ENCODE measurements at places on chromosomes 6 and 20.

GRCh38 chr6:113073611-113074191, 726.6 kb downstream of the RFPL4B start:
- peak; percentile 82 for DNase-seq

DNA sequence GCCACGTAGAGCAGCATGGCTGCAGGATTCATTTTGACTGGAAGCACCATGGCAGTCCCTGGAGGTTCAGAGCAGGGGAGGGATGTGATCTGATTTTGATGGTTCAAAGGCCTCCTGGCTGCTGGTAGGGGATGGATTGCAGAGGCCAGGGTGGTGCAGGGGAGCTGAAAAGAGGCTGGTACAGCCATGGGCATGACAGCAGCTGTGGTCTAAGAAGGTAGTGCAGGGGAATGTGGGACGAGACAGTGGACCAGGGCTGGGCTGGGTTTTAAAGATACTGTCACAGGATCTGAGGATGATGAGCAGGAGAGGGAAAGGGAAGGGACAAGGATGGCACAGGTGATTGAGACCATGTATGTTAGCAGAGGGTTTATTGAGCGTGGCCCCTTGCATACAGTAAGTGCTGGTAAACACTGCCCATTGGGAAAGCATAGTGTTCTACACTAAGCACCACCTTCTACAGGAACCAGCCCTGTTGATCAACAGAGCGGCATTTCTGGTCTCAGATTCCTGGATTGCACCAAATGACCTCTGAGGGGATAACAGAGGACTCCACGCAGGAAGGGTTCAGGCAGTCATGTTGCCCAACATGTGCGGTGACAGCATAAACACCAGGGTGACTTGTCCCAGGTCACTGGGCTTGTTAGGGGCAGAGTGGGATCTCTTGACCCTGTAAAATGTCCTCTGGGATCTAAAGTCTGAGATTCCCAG, 14.5 kb upstream of the SIRPA start:
- no peak for DNase-seq

DNA sequence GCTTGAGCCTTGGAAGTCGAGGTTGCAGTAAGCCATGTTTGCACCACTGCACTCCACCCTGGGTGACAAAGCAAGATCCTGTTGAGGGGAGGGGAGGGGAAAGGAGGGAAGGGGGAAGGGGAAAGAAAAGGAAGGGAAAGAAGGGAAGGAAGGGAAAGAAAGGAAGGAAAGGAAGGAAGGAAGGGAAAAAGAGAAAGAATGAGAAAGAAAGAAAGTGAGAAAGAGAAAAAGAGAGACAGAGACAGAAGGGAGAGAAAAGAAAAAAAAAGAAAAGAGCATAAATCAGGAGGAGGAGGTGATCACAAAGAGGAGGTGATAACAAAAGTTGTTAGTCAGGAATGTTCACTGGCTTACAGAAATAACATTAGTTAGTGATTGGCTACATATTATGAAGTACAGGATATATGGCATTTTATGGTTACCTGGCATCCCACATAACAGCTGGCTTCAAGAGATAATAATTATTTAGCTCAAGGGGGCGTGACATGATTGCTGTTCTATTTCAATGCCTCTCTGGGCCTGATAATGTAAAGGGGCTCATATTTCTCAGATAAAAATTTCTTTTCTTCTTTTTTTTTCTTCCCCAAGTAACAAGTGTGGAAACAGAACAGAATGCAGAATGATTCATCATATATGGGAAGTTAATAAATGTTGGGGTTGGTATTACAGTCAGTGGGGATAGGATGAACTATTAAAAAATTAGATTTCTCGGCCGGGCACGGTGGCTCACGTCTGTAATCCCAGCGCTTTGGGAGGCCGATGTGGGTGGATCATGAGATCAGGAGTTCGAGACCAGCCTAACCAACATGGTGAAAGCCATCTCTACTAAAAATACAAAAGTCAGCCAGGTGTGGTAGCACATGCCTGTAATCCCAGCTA, 27.1 kb downstream of the SAMHD1 start:
- no peak for DNase-seq

GRCh38 chr6:15490242-15491100, 172.4 kb downstream of the DTNBP1 start:
- no peak for DNase-seq

DNA sequence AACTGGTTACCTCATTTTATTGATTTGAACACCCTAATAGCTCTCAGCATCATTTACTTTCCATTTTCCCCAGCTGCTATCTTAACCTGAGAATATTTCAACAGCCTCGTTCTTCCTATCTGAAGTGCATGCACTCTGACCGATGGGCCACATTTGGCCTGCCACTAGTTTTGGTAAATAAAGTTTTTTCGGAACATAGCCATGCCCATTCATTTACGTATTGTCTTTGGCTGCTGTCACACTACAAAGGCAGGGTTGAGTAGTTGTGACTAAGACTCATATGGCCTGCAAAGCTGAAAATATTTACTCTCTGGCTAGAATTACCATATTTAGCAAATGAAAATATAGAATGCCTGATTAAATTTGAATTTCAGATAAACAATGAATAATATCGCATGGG, 10.8 kb downstream of the ADGRF4 start:
- no peak for DNase-seq

- DNase-seq, result peak; percentile 73
Measured at GRCh38 chr6:113047932-113048331, 700.8 kb downstream of the RFPL4B start.

GRCh38 chr6:161383951-161384350, 110.1 kb upstream of the AGPAT4 start:
- no peak for DNase-seq

DNA sequence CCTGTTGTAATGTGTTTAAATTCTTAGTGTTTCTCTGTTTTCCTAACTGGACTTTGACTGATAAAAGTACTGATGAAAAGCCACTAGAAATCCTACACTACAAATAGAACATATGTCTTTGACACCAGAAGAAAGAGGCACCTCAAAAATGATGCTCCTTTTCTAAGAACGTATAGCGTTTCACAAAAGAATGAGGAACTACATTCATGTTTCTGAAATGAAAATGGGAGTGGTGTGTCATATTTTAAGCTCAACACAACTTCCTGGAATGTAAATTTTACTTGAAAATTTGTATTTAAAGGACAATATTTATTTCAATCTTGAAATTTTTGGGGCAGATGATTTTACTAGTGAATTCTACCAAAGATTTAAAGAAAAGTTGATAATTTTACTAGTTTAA, 35.3 kb downstream of the KIAA0408 start:
- no peak for DNase-seq

DNA sequence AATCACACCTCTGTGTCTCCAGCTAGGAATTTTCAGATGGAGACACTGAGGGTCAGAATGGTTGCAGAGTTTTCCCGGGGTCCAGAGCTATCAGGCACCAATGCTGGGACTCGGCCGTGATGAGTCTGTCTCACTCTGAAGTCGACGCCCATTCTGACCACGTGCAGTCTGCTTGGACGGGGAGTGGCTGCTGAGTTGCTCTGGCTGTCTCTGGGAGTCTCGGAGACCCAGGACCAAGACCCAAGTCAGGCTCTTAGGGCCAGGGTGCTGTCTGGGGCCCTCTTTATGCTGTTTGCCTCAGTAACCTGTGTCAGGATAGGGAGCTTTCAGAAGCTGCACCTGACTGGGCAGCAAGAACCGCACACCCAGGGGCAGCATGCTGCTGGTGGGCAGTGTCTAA, 4.6 kb downstream of the IP6K3 start:
- no peak for DNase-seq

- DNase-seq, result no peak
Measured at GRCh38 chr20:47605673-47606413, 104.2 kb downstream of the NCOA3 start.

DNA sequence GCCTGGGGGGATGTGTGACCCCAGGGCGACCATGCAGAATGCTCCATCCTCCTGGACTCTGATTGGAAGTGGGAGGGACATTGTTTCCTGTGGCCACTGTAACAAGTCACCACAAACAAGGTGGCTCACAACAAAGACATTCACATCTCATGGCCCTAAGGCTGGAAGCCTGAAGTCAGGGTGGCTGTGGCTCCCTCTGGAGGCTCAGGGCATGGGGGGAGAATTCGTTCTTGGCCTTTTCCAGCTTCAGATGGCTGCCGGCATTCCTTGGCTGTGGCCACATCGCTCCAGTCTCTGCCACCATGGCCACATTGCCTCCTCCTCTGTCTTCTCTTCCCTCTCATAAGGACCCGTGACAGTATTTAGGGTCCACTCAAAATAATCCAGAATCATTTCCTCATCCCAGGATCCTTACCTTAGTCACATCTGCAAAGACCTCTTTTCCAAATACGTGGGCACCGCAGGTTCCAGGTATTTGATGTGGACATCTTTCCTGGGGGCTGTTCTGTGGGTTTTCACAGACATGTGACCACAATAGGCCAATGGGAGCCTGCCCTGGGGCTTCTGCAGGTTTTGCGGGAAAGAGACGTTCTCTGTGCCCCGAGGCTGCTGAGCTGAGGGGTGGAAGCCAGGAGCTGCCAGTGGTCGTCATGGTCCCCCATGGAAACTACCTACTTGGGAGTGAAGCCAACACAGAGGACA, 249.3 kb downstream of the PREX1 start:
- no peak for DNase-seq

DNA sequence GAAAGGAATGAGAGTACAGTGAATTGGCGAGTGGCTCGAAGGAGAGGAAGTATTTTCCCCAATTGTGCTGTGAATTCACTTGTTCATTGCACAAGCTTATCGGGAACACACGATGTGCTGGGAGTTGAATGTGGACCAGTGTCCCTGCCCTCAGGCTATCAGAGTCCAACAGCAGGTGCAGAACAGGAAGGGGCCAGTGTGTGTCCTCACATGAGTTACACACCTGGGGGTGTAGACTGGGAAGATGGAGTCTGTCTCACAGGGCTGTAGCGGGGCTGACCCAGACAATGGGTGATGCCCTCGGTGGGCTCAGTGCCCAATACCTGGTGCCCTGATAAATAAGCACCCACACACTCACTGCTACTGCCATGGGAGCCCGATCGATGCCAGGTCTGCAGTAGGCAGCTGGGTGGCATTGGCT, 14.4 kb downstream of the DUSP22 start:
- no peak for DNase-seq

- no peak for DNase-seq
Measured at GRCh38 chr6:26430787-26431186, 9.5 kb upstream of the BTN3A3 start.

DNA sequence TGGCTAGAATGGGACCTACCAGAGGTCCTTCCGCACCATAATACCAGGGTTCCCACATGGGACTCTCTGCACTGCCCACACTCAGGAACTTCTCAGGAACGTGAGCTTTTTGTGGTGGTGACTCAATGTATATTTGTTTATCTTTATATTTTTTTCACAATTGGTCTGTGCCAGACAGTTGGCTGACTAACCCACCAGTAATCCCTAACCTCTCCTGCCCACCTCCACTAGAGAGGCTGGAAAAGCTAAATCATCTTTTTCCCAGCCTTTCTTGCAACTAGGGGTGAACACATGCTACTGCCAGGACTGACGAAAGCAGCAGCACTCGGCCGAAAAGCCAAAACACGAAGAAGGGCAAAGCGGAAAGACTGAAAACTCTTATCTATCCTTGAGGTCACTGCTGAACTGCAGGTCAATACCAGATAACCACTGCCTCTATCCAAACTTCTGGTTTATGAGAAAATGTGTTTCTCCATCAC, 112.9 kb downstream of the TRERF1 start:
- DNase-seq, result peak; percentile 94

GRCh38 chr6:122752459-122752858, 27.1 kb upstream of the FABP7 start:
- no peak for DNase-seq

DNA sequence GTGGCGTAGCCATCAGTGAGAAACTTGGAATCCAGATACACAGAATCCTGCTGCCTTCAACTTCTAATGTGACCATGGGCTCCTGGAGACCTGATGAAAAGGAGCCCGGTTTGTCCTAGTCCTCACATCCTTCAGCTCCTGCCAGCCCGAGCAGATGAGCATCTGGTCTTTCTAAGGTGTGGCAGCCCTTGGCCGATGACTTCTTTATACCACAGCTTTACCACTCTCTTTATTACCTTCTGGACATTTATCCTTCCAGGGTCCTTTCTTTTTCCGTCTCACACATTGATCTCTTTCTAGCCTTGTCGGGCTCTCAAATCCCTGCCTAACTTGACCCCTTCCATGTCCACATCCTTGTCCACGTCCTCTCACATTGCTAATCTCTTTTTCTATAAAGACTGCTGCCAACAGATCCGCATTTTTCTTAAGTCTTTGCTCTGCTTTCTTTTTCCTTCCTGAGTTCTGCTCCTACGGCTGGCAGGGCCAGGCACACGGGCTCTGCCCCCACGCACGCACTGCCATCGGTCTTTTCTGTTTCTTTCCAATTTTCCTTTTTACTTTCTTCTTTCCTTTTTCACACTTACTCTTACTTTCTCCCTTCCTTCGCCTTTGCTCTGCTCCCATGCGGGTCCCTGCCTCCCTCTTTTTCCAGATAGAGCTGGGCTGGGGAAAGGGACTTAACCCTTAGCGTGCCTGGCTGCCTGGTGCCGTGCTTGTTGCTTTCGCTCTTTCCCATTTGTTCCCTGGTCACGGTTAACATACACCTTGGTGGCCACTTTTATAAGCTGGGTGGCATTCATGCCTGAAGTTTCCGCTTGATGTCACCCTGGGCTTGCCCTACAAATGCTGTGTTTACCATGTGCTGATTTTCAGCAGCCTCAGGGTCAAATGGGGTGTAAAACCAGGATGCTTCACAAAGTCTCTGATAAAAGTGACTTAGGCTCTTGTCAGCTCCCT, 9.4 kb upstream of the GMPR start:
- DNase-seq, result no peak

DNA sequence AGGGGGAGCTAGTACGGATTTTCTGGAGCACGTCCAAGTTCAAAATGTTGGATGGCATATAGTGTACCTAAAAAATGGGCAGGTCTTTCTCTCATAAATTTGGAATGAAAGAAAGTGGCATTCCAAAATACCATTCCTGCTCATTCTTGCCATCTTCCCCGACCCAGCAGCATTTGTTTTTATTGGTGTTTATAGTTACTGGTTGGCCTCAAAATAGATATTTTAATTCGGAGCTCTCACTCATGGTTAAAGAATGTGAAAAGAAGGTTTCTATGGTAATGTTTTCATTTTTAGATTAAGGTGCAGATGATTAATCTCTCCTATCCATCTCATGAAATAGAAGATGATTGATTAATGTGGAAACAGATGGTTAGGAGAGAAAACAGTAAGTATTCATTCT, 204.5 kb downstream of the HIVEP2 start:
- peak; percentile 28 for DNase-seq

- DNase-seq, result no peak
Measured at GRCh38 chr20:8601542-8601912, 467.4 kb upstream of the PLCB4 start.

GRCh38 chr6:149464411-149464810, 20.4 kb downstream of the ZC3H12D start:
- no peak for DNase-seq

GRCh38 chr6:109411034-109411433, 28.8 kb upstream of the CD164 start:
- no peak for DNase-seq

- no peak for DNase-seq
Measured at GRCh38 chr6:87396595-87397392, 11.0 kb upstream of the CFAP206 start.

GRCh38 chr6:9801249-9801754, 613.6 kb downstream of the TFAP2A start:
- no peak for DNase-seq

GRCh38 chr20:11851646-11852045, 66.0 kb upstream of the BTBD3 start:
- DNase-seq, result no peak

All from fibroblast of upper back skin (primary cell).